ENCODE measurements at places on chromosomes 5 and 9.

DNA sequence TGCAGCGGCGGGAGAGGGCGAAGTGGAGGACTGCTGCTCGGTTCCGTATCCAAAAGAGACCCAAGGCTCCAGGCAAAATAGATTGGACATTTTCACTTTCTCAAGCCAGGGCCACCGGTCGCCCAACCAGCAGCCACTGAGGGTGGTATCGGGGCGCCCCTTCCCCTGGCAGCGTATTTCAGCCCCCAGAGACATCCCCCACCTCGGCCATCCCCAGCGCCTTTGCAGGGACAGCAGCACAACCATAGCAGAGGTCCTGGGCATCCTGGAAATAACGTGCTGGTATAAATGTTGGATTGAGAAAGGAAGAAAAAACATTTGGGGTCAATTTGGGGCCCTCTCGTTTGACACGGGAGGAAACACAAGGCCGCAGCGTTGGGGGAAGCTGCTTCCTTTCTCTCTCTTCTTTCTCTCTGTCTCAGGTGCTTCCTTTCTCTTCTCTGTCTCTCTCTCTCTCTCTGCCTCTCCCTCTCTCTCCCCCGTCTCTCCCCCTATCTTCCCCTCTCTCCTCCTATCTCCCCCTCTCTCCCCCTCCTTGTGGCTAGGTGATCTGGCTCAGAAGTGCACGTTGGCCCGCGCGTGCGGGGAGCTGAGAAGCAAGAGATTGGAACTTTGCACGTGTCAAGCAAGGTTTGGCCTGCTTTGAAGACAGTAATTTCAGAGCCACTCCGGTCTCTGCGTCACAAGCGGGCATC is 624 bp upstream of the RETREG1 start:
- DNase-seq, result peak; percentile 37

GRCh38 chr9:126883636-126884035 is 23.2 kb downstream of the ZBTB34 start:
- no peak for DNase-seq

- DNase-seq, result no peak
These were observed 91.6 kb downstream of the UBE2QL1 start for GRCh38 chr5:6540111-6540827.

DNA sequence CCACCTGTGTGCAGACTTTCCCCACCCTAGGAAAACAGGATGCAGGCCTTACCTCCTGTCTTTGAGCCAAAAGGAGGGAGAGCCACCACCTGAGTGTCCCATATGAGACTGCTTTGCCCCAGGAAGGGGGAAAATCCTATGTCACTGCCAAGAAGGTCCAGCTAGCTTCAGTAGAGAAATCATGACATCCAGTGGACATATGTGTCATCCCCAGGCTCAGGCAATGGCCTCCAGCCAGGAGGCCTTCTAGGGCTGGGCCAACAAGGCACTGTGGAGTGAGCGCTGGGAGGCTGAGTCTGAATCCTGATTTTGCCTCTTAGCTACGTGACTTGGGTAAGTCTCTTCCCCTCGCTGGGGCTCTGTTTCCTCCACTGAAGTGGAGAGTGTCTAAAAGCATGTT is 60.2 kb downstream of the SMIM23 start:
- DNase-seq, result no peak

DNA sequence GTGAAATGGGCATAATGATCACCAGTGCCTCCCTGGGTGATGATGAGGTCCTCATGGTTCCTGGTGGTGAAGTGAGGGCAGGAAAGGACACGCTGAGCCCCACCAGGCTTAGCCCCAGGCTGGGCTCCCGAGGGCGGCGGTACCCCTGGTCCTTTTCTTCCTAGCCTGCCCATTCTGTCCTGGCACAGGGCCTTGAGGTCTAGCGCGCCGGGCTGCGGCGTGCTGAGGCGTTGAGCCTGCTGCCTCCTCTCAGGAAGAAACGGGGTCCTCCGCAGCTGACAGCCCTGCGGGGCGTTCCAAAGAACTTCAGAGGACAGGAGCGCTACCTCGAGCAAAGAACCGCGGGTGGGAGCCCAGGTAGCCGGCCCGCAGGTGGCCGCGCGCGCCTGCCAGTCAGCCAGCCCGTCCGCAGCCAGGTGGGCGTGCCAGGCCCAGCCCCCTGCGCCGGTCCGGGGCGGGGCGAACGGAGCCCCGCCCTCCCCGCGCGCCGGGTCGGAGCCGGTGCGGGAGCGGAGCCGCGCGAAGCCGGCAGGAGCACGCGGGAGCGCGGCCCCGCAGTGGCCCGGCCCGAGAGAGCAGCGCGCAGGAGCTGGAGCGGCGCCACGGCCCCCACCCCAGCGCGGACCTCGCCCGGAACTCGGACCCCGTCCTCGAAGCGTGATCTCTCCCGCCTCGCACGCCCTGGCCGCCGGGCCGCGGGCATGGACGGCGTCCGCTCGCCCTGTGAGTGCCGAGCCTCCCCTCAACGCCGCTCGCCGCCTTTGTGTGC is at the start of gene WNK2:
WNK2 (plus strand) TSS at position 477 of the 769 bp plus-strand sequence. CDS start 791 bp downstream, outside the sequence.
- peak; percentile 26 for DNase-seq

GRCh38 chr9:24035816-24036215 is 209.8 kb upstream of the ELAVL2 start:
- DNase-seq, result no peak

DNA sequence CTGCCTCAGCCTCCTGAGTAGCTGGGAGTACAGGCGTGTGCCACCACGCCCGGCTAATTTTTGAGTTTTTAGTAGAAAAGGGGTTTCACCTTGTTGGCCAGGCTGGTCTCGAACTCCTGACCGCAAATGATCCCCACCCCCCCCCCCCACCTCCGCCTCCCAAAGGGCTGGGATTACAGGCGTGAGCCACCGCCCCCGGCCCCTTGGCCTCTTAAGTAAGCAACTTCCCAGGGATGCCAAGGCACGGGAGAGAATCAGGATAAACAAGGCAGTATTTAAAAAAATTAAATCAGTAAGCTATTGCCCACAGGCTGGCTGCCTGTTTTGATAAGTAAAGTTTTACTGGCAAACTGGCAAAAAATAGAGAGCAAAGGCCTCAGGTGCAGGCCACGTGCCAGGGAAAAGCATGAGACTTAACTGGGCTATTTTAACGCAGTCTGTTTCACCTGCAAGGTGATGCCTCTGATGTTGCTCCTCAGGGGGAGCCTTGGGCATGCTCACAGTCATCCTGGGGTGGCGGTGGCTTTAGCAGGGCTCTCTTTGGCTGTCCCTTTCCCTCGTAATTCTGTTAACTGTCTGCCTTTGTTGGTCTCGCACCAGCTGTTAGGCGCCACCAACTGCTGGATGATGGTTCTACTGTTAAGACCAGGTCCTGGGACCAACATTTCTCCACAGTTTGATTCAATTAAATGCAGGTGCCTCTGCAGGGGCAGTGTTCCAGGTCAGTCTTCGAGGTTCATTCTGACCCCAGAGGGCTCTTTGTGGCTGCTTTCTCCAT is 19.4 kb upstream of the RNF130 start:
- no peak for DNase-seq

DNA sequence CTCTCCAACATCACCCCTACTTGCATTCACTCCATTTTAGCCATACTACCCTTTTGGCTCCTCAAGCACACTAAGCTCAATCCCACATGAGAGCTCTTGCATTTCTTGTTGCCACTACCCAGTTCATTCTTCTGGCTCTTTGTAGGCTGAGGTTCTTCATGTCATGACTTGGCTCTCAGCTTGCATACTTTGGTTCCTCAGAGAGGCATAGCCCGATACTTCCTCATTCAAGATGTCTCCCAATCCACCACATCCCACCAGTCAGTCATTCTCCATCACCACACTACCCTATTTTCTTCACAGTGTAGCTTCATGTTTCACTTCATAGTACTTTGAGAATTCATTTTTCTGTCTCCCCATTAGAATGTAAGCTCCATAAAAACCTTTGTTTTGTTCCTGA is 116.7 kb downstream of the NR6A1 start:
- DNase-seq, result no peak

GRCh38 chr9:109250311-109250741 is 70.5 kb downstream of the EPB41L4B start:
- DNase-seq, result no peak

DNA sequence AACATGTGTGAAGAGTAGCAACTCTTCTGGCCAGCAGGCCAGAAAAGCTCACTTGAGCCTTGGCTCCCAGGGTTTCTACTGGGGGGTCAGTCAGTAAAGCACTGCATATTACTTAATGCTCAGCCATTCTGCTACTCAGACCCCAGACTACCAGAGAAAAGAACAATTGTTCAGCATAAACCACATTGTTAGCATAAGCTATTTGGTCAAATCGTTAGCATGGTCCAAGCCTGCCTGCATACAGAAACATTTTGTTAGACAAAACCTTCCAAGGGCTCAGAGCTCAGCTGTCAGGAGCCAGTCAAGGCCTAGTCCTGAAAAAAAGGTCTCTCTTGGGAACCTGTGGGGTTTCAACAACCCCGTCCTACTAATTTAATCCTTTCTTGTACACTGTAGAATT is 449.3 kb downstream of the PRR16 start:
- DNase-seq, result no peak

GRCh38 chr5:61167382-61167781 is 5.1 kb upstream of the SMIM15 start:
- no peak for DNase-seq

DNA sequence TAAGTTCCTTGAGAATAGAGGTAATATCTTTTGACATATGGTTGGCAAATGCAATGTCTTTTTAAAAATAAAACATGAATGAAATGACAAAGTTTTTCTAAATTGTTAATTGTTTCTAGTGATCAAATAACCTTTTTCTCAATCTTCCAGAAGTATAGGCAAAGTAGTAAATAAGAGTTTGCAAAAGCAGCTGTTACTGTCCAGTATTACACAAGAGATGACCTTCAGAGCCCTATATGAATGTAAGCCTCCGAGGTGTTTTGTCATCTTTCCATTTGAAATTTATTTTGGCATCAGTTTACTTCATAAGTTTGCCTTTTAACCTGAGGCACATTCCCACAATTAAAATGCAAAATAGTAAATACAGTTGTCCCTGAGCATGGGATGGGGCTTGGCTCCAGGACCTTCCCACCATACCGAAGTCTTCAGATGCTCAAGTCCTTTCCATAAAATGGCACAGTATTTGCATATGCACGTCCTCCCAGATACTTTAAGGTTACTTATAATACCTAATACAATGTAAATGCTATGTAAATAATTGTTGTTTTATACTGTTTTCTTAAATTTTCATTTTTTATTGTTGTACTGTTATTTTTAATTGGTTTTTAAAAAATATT is 65.6 kb downstream of the MEGF9 start:
- no peak for DNase-seq

DNA sequence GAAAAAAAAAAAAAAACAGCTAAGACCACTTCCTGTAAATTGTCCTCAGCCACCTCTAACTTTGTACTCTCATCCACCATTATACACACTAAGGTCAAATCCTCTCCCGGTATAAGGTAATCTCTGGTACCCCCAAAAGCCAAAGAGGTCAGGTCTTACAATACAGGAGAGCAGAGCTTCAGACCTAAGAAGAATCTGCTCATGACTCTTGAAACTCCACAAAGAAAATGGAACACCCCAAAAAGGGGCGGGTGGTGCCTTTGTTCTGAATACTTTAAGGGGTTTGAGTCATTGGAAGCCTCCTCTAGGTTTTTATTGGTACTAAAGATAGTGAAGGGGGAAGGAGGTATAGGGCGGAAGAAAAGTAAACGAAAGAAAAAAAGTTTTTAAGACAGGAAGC is 69.8 kb downstream of the COL15A1 start:
- no peak for DNase-seq

GRCh38 chr5:159849437-159850083 is 66.7 kb upstream of the ADRA1B start:
- DNase-seq, result no peak

- no peak for DNase-seq
These were observed 61.9 kb downstream of the FAM78A start for GRCh38 chr9:131214286-131214856.
